ENCODE measurements at places on chromosomes 12 and 14.

- DNase-seq, result peak; percentile 56
These were observed 165.5 kb upstream of the PLXNC1 start for GRCh38 chr12:93982771-93983315.

GRCh38 chr12:67515679-67516340 is 132.7 kb upstream of the DYRK2 start:
- DNase-seq, result no peak

DNA sequence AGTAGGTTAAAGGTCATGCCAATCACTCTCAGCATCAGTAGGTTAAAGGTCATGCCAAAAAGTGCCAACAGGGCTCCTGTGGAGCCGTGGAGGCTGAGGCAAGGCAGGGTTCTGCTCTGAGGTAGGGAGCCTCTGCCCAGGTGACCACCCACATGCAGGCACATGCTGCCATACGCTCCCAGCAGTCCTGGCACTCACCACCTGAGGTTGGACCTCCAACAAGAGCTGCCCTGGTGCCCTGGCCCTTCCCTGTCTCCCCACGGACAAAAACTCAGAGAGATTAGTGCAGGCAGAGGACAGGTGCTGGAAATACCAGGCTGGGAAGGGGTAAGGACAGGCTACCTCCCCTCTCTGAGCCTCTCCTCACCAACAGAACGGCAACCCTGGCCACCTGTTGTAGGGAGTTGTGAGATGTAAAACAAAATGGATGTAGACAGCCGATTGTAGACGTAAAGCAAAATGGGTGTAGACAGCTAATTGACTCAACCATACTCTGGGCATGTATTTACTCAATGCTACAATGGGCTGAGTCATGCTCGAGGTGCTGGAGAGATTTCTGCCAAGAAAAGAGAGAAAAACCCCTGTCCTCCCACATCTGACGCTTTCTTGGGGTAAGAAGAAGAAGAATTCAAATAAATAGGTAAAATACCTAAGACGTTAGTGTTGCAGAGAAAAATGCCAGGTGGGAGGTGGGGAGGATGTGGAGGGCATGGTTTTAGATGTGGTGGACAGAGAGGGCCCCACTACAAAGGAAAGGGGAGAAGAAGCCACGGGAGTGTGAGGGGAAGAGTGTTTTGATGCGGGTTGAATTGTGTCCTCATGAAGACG is 32.4 kb downstream of the LTBP2 start:
- no peak for DNase-seq

DNA sequence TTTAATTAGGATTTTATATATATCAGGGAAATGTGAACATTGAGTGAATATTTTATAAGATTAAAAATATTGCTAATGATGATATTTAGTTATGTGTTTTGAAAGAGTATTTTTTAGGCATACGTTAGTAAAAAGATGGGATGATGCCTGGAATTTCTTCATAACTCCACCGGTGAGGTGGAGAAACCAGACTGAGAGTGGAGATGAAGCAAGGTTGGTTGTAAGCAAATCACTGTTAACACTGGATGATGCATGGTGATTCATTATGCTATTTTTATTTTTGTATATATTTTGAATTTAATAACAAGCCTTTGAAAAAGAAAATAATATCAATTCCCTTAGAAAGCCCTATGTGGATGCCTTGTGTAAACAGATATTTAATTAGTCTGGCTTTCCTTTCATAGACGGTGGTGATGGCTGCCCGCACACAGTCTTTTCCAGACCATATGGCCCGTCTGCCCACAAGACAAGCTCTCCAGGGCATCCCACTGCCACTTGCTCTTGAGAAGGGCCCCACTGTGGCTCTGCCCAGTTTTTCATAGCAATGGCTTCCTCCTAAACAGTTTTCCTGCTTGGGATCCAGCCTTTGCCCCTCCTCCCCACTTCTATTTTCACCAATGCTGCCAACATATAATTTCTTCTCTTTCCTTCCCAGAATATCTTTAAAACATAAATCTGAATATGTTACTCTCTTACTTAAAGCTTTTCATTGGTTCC is 95.4 kb downstream of the HELB start:
- no peak for DNase-seq

- no peak for DNase-seq
These were observed 15.3 kb downstream of the RNASE2 start for GRCh38 chr14:20970647-20970982.

- no peak for DNase-seq
These were observed 310.2 kb upstream of the DIO2 start for GRCh38 chr14:80521456-80521855.

GRCh38 chr14:102071283-102071998 is 15.4 kb downstream of the HSP90AA1 start:
- DNase-seq, result no peak

DNA sequence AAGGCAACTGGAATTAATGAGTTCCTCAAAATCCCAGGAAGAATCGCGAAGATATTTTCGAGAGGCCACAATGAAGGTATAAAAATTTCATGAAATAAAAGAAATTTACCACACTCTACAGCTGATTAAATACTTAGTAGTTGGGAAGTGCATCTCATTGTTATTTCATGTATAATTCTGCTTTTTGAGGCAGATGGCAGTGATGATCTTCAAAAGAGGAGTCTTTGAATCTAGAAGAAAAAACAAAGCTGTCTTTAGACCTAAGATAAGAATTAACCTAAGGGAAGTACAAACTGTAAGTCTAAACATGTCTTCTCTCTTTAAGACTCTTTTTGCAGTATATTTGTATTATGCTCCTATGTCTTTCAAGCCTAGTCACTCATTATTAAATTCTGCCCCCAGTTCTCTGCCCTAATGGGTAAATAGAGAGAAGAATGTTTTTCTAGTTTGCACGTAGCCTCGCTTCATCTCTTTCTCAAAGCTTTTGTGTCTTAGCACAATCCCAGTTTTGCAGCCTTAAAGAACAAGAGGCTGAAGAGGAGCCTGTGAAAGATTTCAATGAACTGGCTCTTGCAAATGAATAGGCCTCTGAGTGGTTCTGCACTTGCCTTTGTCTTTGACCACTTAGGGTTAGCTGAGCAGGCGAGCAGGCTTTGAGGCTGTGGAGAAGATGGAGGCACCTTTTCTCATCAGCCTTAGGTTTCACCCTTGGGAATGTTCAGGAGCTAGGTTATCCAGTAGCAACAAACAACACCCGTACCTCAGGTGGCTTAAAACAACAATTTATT is 32.7 kb downstream of the CFAP54 start:
- DNase-seq, result no peak

DNA sequence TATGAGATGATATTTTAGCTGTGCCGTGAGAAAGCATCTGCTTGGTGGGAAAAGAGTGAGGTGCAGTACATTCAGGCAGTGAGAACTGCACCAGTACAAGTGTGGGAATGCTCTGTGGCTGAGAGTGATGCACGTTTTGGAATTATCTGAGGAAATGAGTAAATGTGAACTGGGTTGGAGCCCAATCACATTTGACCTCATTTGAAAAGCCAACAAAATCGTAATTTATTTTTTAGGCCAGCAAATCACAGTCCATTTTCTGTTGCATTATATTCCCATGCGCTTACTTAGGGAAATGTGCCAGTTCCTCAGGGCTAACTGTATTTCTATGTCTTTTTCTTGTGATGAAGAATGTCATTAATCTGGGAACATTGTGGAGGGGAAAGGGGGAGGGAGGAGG is 77.3 kb downstream of the SNAPC1 start:
- peak; percentile 59 for DNase-seq

DNA sequence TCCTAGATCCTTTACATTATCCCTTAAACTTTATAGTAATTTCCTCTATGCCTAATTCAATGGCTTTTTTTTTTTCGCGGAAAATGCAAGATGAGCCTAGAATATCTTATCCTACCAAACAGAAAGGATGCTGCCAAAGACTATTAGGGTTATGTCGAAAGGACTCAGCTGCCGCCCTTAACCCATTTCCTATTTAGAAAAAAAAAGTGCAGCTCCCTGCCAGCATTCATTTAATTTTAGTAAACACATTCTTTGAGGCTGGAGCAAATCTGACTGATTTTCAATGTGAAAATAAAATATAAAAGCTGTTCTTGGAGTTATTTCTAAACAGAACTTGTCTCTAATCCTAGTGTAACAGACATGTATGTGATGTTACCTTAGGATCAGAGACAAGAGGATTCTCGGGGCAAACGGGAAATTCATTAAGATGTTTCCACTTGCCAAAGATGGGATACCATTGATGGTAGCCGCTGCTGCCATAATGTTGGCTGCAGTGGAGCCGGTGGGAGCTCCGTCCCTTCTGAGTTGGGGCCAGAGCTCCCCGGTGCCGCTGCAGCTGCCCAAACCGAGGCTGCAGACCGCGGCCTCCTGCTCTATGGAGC is 8.2 kb upstream of the A2M start:
- DNase-seq, result no peak

GRCh38 chr12:106097011-106097410 is 41.7 kb downstream of the NUAK1 start:
- DNase-seq, result no peak

DNA sequence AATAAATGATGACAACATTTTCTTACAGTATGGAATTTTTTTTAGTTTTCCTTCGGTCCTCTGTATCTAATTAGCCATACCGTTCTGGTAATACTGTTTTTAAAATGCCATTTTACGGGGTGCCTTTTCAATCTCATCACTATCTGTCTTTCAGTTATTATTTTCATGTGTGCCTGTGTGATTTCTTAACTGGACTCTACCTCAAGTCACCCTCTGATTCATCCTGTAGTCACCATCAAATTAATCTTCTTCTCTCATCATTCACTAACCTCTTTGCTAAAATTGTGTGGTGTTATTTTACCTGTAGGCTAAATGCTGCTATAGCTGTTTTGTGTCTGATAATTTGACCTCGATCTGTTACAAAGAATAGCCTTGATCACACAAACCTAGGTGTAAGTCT is 16.0 kb upstream of the CCT2 start:
- DNase-seq, result no peak

DNA sequence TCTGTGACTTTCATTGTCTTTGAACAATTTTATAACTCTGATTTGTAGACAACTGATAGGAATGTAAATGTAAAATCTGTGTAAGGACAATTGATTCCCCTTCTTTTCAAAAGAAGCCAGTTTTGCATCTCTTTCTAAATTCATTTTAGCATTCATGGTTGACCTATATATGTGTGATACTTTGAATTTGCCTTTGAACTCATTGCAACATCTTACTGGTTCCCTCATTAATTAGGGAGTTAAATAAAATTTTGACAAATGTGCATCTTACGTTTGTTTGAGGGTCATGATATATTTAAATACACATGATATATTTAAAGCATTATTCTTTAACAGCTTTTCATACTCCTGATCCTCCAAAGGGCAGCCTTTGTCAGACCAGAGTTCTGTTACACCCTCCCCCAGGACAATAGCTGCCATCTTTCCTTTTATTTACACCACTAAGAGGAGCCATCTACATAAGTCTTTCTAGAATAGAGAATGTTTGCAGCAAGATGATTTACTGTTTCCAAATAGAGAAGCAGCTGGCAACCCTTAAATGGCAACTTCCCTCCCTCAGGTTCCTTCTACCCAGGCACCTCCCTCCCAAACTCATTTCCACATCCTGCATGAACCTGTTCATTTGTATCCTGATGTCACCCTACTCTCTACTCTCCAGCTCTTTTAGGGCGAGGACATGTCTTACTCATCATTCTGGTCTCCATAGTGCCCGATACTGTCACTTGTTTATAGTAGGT is 40.2 kb upstream of the APPL2 start:
- no peak for DNase-seq

- no peak for DNase-seq
These were observed 2.6 kb upstream of the PRKAB1 start for GRCh38 chr12:119665164-119665929.

DNA sequence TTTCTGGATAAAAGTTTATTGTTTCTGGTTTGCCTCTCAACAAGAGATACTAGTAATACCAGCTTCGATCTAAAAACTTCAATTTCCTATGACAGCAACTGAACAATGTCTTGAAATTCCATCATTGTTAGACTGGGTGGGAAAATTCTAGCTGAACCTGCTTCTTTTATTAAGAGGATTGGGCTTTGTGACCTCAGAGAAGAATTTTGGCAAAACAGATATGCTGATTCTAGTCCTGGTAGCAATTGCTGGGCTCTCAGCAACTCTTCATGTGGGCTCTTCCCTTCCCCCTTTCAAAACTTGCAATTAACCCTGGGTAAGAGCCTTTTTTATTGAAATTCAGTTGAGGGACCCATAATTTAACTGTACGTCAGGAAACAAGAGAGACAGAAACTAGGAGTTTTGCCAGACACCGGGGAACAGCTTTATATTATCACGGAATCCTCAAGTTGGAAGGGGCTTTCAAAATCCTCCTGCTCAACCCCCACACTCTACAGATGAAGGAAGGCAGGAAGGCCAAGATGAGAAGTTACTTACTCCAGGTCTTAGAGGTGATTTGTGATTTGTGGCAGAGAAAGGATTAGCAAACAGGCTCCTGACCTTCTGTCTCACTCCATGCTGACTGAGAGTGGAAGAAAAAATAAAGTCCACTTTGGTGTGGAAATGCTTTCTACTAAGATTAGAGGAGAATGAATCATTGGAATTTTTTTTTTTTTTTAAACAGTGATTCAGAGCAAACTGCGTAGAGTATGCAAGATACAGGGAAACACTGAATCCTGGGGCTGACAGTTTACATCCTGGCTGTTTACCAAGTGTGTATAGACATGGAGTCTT is 239.0 kb upstream of the ATP2B1 start:
- peak; percentile 83 for DNase-seq

DNA sequence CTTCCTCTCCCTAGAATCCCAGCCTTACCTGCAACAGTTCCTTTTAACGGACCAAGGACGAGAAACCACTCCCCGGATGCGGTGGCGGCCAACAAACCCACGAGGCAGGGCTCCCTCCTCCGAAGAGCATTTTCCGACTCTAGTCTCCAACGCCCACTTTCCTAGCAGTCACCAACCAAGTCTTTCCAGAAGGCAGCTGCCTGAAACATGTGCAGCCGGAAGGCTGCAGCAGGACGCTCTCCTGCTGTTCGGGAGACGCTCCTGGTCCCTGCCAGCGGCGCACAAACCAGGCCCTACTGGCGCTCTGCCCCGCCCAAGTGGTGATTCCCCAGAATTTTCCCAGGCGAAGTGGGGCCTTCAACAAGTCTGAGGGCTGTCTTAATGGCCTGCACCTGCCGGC is 21.1 kb upstream of the ADAM20 start:
- peak; percentile 9 for DNase-seq

DNA sequence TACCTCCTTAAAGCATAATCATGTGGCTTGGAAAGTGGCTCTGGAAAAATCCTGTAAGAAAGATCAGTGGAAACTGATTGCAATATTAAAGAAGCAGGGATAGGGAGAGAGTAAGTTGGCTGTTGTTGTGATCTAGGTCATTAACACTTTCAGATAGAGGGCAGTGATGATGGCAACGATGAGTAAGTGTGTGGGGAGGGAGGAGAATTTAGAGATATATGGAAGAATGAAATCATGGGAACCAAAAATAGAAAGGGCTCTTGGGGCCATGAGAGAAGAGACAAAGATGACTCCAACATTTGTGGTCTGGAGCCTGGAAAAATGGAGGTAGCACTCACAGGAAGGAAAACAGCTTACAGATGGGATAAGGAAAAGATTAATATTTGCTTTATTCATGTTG is 23.3 kb downstream of the SNRPF start:
- peak; percentile 45 for DNase-seq
